Pons (tissue), 1 donor: ENCODE measurements at places on chromosomes 12 and 14.

DNA sequence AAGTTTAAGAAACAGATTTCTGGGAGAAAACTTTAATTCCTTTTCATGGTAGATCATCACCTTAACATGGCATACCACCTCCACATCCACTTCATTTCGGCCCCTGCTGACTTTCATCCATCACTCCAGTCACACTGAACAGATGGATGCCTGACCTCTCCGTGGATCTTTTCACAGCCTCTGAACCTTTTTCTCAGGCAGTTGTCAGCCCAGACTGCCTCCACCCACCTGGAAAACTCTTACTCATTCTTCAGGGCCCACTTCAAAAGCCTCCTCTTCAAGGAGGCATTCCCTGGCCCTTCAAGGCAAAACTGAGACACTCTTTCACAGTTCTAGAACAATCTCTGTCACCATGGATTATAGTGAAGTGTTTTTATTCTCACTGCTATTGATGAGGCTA lies 52.9 kb downstream of the GXYLT1 start:
- no peak for DNase-seq

- no peak for DNase-seq
These were observed 174.4 kb downstream of the TMEM121 start for GRCh38 chr14:105700622-105701288.

GRCh38 chr12:325906-326305 lies 63.2 kb downstream of the KDM5A start:
- no peak for DNase-seq

DNA sequence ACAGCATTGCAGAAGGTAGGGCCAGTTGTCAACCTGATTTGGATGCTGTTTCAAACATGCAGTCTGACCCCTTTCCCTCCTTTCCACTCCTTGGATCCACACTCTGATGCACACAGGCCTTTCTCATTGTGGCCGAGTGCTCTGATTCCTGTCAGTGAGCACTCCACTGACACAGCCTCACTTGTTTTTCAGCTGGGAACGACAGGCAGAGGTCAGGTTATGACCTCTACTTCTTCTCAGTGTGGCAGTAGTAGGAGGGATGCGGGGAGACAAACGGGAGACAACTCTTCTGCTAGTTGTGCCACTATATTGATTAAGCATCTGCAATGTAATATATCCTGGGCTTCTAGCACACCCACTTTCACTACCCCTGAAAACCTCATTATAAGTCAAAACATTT lies 61.8 kb downstream of the DERA start:
- no peak for DNase-seq

DNA sequence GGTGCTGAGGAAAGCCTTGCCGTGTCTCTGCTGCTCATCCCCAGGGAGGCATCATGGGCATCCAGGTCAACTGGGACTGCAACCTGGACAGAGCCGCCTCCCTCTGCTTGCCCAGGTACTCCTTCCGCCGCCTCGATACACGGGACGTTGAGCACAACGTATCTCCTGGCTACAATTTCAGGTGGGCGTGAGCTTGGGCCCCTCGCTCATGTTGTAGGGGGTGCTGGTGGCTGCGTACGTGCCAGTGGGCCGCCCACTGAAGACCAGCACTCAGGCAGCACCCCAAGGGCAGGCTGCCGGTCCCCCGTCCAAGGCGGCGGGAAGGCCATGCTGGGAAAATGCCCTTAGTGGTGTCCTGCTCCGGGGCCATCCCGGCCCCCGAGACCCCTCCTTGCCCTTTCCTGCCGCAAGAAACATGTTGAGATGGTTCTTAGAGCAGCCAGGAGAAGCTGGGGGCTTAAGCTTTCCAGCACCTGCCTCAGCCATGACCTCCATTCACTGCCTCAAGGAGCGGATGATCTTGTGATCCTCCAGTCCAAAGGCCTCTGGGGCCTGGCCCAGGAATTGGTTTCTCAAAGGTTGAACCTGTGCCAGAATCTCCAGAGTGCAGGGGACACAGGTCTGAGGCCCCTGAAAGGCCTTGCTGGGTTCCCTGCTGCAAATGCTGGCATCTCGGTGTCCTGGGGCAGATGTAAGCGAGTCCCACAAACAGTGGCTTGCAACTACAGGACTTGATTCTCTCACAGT lies 19.2 kb downstream of the P2RX4 start:
- no peak for DNase-seq

DNA sequence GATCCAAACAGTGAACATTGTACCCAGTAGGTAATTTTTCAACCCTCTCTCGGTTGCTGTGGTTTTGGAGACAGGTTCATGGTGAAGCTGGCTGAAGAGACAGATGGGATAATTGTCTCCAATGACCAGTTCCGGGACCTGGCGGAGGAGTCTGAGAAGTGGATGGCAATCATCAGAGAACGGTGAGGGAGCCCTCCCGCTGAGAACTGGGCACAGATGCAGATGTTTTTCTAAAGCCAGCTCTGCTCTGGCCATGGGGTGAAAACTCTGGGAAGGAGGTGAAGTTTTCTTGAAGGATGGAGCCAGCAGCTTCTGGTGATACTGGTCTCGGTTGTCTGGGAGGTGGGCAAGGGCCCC lies 6.2 kb downstream of the KHNYN start:
- no peak for DNase-seq

DNA sequence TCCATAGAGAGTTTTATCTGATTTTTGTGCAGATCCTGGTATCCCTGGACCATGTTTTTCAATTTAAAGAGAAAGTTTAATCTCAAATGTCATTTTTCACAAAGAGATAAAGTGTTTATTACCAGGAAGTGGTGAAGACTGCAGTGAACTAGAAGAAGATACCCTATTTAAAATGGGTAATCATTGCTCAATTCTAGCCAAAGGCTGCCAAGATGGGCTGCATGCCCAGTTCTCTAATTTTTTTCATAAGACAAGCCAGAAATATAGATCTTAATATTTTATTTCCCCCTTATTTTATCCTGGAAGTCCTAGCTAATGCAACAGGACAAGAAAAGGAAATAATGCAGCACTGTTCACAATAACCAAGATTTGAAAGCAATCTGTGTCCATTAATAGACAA lies 343.5 kb downstream of the PCNX1 start:
- DNase-seq, result no peak

DNA sequence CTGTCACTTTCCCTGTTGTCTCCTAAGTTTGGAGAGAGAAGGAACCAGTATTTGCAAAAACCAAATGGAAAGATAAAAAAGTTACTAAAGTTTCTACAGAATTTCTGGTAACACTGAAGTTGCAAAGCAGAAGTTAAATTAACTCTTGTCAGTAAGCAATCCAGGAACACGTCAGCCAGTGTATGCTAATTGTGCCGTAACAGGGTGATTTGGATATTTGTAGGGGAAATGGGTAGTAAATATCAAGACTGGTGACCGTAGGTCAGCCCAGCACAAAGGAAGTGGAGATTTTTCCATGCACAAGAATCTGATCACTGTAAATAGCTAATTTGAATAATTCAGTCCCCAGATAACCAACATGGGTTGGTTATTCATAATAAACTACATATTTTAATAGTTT lies 2.3 kb downstream of the CDKN1B start:
- DNase-seq, result peak; percentile 42

DNA sequence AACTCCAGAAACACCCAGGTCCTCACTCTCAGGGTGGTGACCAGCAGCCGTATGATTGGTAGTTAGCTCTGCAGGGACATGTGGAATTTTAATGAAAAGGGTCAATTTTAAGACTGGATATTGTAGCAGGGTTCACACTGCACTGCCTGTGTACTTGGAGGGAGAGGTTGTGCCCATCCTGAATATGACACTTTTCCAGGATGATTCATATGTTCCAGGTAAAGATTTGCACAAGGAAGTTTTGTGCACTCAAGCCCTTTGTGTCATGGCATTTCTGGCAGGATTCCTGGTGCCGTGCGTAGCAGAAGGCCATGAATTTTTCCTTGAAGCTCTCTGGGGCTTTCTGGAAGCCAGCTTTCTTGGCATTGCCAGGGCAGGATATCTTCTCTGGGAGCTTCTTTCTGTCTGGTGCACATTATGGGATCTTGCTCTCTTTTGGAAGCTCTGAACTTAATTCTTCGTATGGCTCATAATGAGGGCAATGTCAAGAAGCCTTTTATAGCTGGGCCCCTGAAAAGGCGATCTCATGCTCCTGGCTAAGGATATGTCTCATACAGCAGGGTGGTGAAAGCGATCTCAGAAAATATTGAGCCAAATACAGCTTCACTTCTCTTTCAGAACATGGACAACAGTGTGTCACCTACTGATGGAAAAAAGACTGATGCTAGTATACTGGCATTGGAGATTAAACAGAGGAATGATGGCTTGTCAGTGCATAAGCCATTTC lies 1133.9 kb downstream of the AACS start:
- no peak for DNase-seq

DNA sequence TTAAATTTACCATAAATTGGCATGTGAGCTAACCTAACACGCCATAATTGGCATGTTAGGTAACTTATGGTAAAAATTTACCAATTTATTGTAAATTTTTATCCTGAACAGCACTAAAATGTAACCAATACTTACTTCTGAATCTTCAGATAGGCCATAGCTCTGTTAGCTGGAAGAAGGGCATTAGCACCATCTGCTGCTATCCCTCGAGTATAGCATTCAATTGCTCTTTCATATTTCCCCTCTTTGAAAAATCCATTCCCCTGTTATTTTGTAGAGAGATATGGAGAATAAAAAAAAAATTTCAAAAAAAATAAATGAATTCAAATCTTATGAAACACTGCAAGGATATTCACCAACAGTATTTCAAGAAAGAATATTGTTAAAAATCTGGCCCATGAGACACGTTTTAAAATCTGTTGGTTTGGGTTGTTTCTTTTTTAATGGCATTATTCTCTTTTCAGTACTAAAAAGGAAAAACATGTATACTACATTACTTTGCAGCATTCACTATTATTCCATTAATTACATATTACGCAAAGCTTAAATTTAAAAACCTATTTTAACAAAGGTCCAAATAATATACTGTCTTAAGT lies 19.1 kb downstream of the RPAP3 start:
- peak; percentile 60 for DNase-seq

GRCh38 chr12:65022421-65022820 lies 98.7 kb downstream of the WIF1 start:
- no peak for DNase-seq

DNA sequence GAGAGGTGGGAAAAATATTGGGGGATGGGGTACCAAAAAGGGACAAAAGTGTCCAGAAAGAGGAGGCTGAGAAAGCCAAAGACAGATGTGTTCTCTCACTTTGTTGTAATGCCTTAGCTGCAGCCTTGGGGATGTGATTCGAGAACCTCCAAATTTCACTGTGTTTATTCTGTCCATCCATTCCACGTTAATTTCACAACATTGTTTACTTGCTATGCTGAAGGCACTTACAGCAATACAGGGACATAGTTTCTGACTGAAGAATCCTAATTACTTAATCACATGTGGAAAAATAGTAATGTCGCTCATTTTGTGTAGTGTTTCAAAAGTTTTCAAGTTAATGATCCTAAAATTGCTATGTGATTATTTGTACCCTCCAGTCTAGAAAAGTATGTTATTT lies 146.2 kb upstream of the SLC38A2 start:
- DNase-seq, result no peak

- DNase-seq, result no peak
These were observed 19.0 kb downstream of the ADAM20 start for GRCh38 chr14:70515811-70516210.

- DNase-seq, result no peak
These were observed 6.0 kb upstream of the KRT4 start for GRCh38 chr12:52819731-52820510.

DNA sequence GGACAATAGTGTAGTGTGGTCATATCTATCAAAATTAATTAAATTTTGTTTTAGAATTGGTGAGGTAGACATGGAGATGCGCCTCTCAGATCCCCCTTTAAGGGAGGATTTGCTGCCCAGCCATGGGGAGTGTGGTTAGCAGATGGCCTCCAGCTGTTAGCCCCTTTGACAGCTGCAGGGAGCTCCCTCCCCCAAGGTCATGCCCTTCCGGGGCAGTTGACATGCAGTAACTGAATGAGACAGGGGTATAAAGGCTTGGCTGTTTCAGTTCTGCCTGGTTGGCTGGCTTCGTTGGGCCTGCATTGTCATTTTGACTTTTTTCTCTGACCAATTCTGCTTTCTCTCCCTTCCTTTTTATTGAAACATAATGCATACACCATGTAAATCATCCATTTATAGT lies 291.5 kb upstream of the SRRM4 start:
- DNase-seq, result no peak

DNA sequence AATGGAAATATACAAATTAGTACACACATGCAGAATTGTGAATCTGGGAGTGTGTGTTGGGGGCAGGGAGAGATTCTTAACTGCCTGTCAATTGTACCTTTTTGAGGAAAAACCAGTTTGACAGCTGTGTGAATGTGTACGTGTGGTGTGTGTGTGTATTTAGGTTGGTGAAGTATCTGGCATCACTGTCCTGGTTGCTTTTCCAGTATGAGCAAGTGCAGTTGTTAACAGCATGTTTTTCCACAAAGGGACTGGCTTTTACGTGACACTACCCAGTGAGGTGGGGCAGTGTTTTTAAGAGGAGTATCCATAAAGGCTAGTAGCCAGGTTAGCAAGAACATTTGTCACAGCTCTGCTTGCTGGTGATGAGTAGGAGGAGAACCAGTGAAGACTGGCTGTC lies 56.1 kb downstream of the DAAM1 start:
- DNase-seq, result no peak

- peak; percentile 43 for DNase-seq
These were observed 9.4 kb downstream of the ANKRD9 start for GRCh38 chr14:102500158-102500662.

DNA sequence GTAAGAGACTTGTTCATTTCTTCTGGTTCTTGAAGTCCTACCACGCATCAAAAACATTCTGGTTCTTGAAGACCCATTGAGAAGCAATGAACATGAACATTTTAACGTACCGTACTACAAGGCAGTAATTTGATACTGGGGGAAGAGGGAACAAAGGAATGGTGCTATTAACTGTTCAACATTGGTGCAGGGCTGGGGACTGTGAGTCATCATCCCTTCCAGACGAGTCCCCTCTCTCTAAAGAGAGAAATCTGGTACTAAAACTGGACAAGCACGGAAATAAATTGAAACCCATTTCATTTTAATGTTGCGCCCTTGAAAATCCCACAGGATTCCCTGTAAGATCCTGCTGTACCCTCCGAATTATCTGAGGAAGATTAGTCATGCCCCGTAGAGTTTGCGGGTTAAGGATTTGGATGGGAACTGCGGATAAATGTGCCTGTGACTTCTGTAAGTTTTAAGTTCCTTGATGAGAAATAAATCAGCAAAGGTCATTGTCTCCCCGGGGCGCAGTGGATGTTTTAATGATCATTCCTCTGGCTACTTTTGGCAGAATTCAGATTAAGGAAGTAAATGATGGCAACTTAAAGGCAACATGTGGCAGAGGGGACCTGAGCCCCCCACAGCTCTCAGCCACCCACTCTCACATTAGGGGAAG lies 78.6 kb downstream of the KCNK13 start:
- DNase-seq, result no peak

GRCh38 chr12:32997471-32997870 lies 100.9 kb upstream of the PKP2 start:
- DNase-seq, result no peak

DNA sequence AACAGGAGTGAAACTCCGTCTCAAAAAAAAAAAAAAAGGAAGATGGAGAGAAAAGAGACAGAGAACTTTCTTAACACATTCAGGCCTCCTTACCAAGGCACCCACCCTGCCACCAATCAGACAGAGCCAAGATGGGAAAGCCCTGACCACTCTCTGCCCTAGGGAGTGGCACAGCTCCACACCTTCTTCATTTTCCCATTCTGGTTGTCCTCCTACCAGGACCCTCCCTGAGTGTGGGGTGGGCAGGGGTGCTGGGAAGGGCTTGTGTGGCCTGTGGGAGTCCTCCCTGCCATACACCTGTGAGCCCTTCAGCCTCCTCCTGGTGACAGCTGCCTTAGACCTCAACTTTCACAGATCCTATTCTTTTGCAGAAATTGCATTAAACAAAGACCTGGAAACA lies 513.6 kb downstream of the BCL11B start:
- DNase-seq, result no peak
